ENCODE measurements at places on chromosomes 1 and 21.

DNA sequence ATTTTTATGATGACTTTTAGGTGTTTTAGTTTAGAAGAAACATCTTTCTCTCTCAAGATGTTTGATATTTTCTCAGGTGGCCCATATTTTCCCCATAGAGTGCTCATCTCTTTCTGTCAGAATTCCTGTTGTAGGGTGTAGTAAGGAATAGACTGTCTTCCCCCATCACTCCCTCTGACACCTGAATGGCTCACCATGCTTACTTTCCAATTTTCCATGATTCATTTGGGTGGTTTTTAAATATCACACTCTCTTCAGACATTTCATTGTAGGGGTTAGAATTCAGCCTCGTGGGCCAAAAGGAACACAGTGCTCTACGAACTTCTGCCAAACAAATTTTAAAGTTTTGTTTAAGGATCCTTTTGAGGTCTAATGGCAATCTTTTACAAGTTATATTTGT lies 24.0 kb downstream of the GIPC2 start:
- DNase-seq: no peak

- DNase-seq: no peak
These were observed 10.0 kb upstream of the RCSD1 start for GRCh38 chr1:167620002-167620401.

DNA sequence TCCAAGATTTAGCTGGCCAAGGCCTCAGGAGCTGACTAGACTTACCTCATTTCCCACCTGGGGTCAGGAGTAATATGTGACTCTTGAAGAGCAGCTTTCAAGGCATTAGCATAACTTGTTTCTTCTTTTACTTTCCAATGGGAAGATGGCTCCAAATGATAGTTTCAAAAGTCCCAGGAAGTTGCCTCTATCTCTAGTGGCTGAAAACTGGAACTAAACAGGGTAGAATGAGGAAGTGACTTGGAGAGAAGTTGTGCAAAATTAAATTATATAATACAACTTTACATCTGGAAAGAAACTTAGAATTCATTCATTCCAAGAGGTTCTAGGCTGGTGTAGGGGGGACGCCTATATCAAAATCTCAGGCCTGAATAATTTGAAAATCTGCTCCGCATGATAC lies 250.1 kb upstream of the FMN2 start:
- no peak for DNase-seq

- no peak for DNase-seq
These were observed 116.1 kb upstream of the GORAB start for GRCh38 chr1:170415710-170416372.

DNA sequence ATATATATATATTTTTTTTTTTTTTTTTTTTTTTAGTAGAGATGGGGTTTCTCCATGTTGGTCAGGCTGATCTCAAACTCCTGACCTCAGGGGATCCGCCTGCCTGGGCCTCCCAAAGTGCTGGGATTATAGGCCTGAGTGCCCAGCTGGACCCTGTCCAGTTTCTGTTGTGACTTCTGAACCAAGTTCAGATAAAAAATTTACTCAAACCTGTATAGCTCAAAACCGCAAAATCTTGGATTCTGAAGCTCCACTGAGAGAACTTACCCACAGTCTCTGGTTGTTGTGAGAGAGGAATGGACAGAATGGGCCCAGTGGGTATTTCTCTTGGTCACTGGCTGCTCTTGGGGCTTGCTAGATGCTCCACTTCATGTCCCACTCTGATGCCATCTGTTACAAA lies 76.4 kb downstream of the HS2ST1 start:
- no peak for DNase-seq

- DNase-seq: no peak
These were observed 34.9 kb downstream of the ATP2B4 start for GRCh38 chr1:203661572-203661971.

DNA sequence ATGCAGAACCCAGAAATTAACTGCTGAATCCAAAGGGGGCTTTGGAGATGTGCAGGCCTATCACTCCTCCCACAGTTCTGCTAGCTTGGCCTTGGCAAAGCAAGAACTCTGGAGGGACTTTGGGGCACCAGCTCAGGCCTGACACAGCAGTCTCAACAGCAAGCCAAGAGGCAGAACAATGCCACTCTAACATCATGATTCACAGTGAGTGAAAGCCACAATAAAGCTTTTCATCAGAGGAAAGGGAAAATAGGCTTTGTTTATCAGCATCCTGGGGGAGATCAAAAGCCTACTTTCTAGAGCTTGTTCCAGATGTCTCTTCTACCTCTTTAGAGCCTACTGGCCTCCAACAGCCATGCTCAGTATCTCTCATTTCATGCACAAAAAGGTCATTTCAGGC lies 283.4 kb downstream of the KCNH1 start:
- no peak for DNase-seq

DNA sequence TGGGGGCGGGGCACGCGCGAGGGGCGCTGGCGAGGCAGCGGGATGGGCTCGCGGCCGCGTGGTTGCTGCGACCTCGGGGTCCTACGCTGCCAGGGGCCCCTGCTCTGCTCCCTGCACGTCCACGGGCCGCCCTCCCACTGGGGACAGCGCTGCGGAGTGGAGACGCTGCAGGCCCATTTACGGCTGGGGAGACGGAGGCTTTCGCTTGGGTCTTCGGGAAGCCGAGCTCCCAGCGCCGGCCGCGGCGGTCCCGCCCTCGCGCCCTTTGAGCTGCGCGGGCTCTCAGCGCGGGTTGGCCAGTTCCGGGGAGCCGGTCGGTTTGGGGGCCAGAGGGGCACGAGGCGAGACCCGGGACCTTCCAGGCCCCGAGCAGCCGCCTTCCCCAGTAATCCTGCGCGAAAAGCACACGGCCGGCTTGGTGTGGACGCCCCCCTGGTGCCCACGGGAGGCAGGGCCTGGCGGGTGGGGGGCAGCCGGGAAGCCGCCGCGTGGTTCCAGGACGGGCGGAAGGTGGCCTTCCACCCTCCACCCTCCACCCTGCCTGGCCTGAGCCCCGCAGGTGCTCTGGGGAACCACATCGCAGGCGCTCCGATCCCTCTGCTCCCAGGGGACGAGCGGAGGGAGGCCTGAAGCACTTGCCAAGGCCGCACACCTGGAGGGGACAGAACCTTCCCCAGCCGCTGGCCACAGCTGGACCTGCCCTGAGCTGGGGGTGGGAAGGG lies 570 bp upstream of the PEX10 start:
- DNase-seq: no peak

GRCh38 chr1:22971611-22972405 lies 858 bp downstream of the LACTBL1 start:
- DNase-seq: no peak

GRCh38 chr1:31861346-31861745 lies 45.5 kb upstream of the SPOCD1 start:
- DNase-seq: no peak

GRCh38 chr21:35942211-35943144 lies 117.8 kb downstream of the SETD4 start:
- DNase-seq: no peak
